Karpas-422 (cell line): ENCODE measurements at places on chromosomes 16 and 17.

- H3K36me3 ChIP-seq: no peaks in the 10 kb centered on the region
- H3K4me1 ChIP-seq: peaks cover 52% of the 10 kb centered on the region
- H3K4me3 ChIP-seq: peak overlapping the region; percentile 81
- peak; percentile 74 for DNase-seq
- H3K27ac ChIP-seq: peak overlapping the region; percentile 63
- H3K27me3 ChIP-seq: no peaks in the 10 kb centered on the region
Observed at GRCh38 chr16:715477-716199, 720 bp downstream of the METRN start.

GRCh38 chr16:52451971-52452421, 94.9 kb downstream of the TOX3 start:
- H3K27me3 ChIP-seq: no peaks in the 10 kb centered on the region
- no peak overlapping the region for H3K4me3 ChIP-seq

DNA sequence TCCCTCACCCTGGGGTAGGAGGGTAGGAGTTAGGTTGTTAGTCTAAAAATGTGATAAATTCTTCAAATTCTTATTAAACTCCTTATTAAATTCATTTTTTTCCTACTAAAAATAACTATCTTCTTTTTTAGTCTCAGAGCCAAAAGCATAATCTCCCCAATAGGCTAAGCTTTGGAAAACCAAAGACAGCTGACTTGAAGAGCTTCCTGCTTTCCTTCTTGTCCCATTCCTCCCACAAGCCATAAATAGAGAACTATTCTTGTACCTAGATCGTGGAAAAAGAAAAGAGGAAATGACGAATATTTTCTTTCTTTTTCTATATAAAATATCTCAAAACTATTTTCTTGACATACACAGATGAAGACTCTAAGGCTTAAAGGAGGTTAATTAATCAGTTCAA, 486.9 kb downstream of the CDH8 start:
- H3K27ac ChIP-seq: no peak overlapping the region
- H3K4me3 ChIP-seq: no peak overlapping the region
- H3K36me3 ChIP-seq: no peaks in the 10 kb centered on the region
- DNase-seq: no peak

- no peak overlapping the region for H3K27ac ChIP-seq
- DNase-seq: no peak
- H3K4me1 ChIP-seq: 0 out of 2 replicates have a peak, but pooled peaks cover 3% of the 10 kb centered on the region
Observed at GRCh38 chr16:47750371-47750770, 289.2 kb downstream of the PHKB start.

- no peak for DNase-seq
- H3K4me3 ChIP-seq: no peak overlapping the region
- H3K27me3 ChIP-seq: no peaks in the 10 kb centered on the region
- no peaks in the 10 kb centered on the region for H3K36me3 ChIP-seq
- H3K4me1 ChIP-seq: no peaks in the 10 kb centered on the region
- H3K27ac ChIP-seq: no peak overlapping the region
Observed at GRCh38 chr17:66747578-66748275, 87.2 kb upstream of the CACNG5 start.

- no peaks in the 10 kb centered on the region; the same call in 1 of the 2 replicates for H3K27me3 ChIP-seq
- H3K27ac ChIP-seq: no peak overlapping the region
- H3K4me1 ChIP-seq: no peaks in the 10 kb centered on the region
- H3K36me3 ChIP-seq: no peaks in the 10 kb centered on the region
- DNase-seq: no peak
Observed at GRCh38 chr17:70683936-70684335, 514.6 kb downstream of the KCNJ2 start.

DNA sequence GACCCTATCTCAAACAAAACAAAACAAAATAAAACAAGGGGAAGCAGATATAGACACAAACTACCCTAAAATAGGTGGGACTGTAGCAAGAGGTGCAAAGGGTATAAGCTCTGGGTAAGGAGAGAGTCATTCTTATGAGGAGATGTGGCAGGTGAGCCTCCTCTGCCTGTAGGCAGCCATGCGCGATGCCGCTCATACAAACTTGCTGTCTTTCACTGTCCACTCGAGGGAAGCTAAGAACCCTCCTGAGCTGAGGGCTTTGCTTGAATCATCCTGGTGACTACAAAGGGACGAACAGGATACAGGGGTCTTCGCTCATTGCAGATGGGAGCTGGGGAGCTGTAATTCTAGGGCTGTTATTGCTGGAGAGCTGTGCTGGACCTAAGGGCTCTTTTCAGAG, 14.8 kb upstream of the IL27 start:
- no peak overlapping the region for H3K4me3 ChIP-seq
- H3K27ac ChIP-seq: no peak overlapping the region
- H3K36me3 ChIP-seq: no peaks in the 10 kb centered on the region

DNA sequence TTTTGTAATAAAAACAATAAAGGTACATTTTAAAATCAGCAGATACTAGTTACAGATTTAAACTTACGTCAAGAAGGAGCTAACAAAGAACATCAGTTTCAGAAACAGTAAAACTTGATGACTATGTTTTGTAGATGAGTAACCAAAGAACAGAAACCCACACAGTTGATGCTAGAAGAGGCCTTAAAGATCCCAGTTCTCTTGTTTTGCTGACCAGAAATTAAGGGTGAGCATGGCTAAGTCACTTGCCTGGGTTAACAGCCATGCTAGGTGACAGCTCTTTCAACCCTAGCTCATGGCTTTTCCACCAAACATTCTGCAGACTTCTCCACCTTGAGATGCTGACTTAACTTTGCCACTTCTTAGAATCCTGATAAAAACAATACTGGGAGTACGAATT, 26.4 kb downstream of the STX8 start:
- DNase-seq: no peak
- H3K36me3 ChIP-seq: no peaks in the 10 kb centered on the region
- no peak overlapping the region for H3K4me3 ChIP-seq
- no peak overlapping the region for H3K27ac ChIP-seq
- H3K4me1 ChIP-seq: no peaks in the 10 kb centered on the region

DNA sequence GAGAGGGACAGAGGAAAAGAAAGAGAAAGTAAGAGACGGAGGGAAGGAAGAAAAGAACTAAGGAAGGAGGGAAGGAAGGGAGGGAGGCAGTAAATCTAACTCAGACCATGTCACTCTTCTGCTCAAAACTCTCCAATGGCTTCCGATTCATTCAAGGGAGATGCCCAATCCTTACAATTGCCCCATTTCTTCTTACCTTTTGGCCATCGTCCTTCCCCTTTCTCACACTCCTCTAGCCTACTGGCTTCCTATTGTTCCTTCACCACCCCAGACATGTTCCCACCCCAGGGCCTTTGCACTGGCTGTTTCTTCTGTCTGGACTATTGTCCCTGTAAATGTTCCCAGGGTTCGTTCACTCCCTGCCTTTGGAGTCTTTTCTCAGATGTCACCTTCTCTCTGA, 72.3 kb downstream of the TOX3 start:
- H3K4me1 ChIP-seq: no peaks in the 10 kb centered on the region
- H3K4me3 ChIP-seq: no peak overlapping the region
- H3K36me3 ChIP-seq: no peaks in the 10 kb centered on the region
- no peak overlapping the region for H3K27ac ChIP-seq
- H3K27me3 ChIP-seq: no peaks in the 10 kb centered on the region

DNA sequence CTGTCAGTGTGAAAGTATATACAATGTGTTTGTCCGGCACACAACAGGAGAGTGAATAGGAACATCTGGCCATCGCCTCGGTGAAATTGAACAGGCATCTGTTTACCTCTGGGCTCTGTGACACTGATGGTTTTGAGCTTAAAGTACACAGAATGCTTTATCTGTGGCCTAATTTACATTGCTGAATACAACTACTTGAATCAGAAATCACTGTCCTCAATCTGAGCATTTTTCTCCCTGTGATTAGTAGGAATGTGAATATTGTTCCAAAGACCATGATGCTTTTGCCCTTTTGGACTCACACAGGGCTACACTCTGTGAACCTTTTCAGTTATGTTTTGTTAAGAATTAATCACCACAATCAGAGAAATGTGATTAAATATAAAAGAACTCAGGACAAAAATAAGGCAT, 323.0 kb upstream of the TBX2 start:
- H3K27me3 ChIP-seq: no peaks in the 10 kb centered on the region
- H3K36me3 ChIP-seq: no peaks in the 10 kb centered on the region
- no peak overlapping the region for H3K27ac ChIP-seq
- no peak for DNase-seq

GRCh38 chr16:54787045-54787444, 143.6 kb upstream of the IRX5 start:
- H3K4me1 ChIP-seq: no peaks in the 10 kb centered on the region
- H3K36me3 ChIP-seq: no peaks in the 10 kb centered on the region
- no peak overlapping the region for H3K27ac ChIP-seq
- DNase-seq: no peak
- H3K27me3 ChIP-seq: no peaks in the 10 kb centered on the region
- no peak overlapping the region for H3K4me3 ChIP-seq

GRCh38 chr16:5036228-5037156, 2.8 kb upstream of the NAGPA start:
- H3K27me3 ChIP-seq: no peaks in the 10 kb centered on the region
- H3K36me3 ChIP-seq: no peaks in the 10 kb centered on the region
- peak overlapping the region; percentile 31; the same call in 1 of the 2 replicates for H3K4me3 ChIP-seq
- peak; percentile 68 for DNase-seq
- H3K4me1 ChIP-seq: peaks cover 35% of the 10 kb centered on the region
- H3K27ac ChIP-seq: peak overlapping the region; percentile 65

DNA sequence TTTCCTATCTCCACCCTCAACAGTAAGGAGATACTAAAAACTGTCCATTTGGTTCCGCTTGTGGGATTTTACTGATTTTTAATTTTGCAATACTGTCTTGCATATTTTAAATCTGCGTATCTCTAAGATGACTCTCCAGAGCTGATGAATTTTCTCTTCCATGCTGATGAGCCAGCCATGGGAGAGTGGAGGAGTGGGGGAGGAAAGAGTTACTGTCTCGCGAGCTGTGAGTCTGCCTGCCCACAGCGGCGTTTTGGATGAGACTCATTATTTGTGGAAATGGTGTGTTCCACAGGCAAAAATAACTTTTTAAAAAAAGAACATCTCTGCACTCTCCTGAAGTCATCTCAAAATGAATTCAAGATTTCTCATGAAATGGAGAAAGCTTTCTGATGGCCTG, 34.6 kb upstream of the MYOCD start:
- H3K36me3 ChIP-seq: no peaks in the 10 kb centered on the region
- no peaks in the 10 kb centered on the region for H3K27me3 ChIP-seq
- no peak overlapping the region for H3K4me3 ChIP-seq
- H3K4me1 ChIP-seq: no peaks in the 10 kb centered on the region
- H3K27ac ChIP-seq: no peak overlapping the region
- DNase-seq: peak; percentile 14

DNA sequence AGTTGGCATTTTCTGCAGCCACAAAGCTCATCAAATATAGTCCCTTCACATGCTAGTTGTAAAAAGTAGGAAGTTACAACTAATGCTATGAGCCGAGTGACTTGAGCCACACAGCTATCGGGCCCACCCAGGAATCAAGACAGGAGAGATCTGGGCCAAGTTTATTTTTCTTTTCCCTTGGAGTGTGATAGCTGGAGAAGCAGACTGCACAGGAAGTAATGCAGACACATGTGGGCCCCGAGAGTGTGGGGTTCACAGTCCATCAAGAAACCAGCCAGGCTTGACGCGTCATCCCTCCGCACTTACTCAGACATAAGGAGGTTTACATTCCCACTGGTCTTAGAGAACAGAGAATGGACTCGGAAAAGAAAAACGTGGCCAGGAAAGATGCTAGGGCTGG, 403.1 kb upstream of the CDH11 start:
- no peaks in the 10 kb centered on the region for H3K27me3 ChIP-seq
- H3K4me1 ChIP-seq: no peaks in the 10 kb centered on the region
- no peak overlapping the region for H3K27ac ChIP-seq
- no peaks in the 10 kb centered on the region for H3K36me3 ChIP-seq
